T-cell (primary cell): ENCODE measurements at places on chromosomes 7 and 10.
A peak's percentile ranks its signal among the peaks of the same experiment; 100 is the strongest.

DNA sequence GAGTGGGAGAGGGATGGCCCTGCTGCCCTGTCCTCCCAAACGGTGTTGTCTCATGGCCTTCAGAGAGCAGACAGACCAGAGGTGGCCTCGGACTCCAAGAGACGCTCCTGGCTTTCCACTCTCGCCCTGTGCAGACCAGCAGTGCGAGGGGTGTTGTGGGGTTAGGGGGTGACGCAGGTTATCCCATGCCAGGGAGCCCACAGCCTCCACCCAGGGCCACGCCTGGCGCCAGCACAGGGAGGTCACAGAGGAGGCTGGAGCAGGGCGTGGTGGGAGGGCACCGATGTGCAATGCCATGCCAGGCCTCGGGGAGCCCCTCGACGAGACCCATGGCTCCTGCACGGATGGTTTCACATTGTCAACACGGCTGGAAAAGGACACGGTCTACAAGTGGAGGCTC lies 52.1 kb downstream of the INPP5A start:
- DNase-seq = no peak

DNA sequence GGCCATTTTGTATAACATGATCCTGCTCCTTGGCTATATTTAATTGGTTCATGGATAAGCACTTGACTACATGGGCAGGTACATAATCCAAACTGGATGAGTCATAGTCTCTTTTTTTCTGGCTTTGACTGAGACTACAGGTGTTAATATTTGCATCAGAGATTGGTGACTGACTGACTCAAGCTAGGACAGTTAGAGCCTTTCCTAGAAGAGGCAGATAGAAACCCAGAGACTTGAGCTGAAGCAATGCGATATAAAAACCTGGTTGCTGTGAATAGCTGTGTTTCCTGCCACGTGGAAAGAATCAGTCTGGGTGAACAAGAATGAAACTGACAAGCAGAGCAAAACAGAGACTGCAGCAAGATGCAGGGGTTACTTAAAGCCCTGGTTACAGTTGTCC lies 81.0 kb downstream of the SAMD9 start:
- no peak for DNase-seq

- no peak for DNase-seq
Observed at GRCh38 chr7:137007001-137007694, 138.7 kb downstream of the CHRM2 start.

- DNase-seq = peak; percentile 63
Observed at GRCh38 chr7:144818511-144818910, 17.3 kb downstream of the TPK1 start.

DNA sequence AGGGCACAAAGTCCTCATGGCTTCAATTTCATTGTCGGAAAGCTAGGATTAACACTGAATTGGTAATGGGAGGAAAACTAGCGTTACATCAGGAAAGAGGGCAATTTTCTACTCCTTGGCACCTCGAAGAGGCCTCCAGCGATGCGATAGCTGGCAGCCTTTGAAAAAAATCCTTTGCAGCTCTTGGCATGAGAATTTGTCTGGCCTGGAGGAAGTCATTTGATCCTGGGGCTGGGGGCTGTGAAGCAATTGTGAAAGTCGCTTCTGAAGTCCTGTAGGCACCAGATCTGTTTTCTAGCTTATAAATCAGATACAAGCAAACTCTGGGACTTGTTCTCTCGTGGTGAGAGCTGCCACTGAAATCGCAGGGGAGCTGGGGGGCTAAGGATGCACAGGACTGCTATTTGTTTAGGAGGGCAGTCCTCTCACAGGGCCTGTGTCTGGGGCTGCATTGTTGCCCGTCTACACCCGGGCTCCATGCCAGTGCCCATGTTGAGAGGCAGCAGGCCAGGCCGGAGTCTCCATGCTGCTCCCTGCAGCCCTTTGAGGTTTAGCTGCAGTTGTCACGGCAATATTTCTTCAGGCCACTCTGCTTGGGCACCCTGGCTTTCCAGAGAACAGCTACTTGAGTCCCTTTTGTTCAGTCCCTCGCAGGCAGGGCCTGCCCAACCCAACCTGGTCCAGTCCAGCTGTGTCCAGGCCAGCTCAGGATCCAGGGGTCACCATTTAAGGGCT lies 206.8 kb upstream of the LYZL1 start:
- no peak for DNase-seq
